ENCODE measurements at places on chromosomes 4 and X.

- DNase-seq, result no peak
Observed at GRCh38 chr4:86482306-86483172, 111.6 kb upstream of the PTPN13 start.

- DNase-seq, result no peak
Observed at GRCh38 chr4:161356351-161356750, 807.4 kb downstream of the FSTL5 start.

DNA sequence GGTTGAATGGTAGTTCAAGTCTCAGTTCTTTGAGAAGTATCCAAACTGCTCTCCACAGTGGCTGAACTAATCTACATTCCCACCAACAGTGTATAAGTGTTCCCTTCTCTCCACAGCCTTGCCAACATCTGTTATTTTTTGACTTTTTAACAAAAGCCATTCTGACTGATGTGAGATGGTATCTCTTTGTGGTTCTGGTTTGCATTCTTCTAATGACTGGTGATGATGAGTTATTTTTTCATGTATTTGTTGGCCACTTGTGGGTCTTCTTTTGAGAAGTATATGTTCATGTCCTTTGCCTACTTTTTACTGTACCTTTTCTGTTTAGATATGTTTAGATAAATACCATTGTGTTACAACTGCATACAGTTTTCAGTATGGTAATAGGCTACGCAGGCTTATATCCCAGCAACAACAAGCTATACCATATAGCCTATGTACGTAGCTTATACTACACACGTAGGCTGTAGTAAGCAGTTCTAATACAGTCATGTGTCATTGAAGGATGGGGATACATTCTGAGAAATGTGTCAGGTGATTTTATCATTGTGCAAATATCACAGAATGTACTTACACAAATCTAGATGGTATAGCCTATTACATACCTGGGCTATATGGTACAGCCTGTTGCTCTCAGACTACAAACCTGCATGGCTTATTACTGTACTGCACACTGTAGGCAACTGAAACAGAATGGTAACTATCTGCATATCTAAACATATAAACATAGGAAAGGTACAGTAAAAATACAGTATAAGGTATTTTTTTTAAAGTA, 28.1 kb downstream of the KLHL8 start:
- DNase-seq, result no peak

- no peak for DNase-seq
Observed at GRCh38 chr4:76905521-76905920, 7.6 kb upstream of the SOWAHB start.

DNA sequence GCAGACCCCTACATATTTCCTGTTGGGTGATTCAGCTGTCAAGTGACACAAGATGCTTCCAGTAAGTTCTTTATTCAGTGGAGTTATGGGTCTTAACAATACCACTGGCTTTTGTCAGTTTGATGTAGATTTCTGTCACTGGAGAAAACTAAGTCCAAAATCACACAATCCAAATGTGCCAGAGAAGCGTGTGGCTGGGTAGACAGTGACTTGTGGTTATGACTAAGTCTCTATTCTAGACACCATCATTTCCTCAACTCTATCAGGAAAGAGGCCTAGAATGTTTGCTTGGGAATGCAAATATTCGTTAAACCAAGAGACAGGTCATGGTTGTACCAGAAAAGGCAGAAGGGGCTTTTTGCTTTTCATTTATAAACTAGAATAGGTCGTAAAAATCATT, 54.4 kb upstream of the HS3ST1 start:
- DNase-seq, result no peak

DNA sequence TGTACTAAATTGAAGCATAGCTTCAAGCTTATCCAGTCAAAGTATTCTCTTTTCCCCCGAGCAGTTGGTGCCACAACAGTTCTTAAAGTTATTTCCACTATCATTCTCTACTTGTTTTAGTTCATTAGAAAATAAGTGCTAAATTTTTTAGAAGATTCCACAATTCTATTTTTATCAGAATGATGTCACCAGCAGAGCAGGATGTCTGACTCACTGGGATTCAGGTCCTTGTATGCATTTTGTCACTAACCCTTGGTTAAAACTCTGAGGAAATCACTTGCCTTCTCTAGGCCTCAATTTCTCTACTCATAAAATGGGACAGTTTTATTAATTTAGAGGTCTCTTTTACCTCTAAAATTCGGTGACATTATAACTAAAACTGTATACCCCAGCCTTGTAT, 3.4 kb downstream of the DDX53 start:
- DNase-seq, result no peak

DNA sequence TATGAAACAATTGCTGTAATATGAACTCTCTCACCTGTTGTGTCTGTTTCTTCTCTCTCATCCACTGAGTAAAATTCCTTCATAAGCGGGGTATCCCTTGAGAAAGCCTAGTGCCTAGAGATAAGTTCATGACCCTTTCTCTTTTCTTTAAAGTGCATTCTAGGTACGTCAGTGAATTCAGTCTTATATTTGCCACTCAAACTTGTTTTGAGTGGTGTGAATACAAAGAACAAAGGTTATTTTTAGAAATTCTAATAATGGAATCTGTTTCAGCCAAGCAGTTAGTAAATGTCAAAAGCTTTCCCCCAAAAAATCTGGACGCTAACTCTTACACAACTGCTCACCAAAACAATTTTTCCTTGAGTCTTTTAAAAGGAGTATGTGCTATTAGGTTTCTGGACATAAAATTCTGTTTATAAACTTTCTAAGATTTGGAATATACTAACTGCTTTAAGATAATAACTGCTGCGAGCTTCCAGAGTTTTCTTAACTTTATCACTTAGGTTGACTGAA, 112.0 kb downstream of the VEGFC start:
- no peak for DNase-seq

- DNase-seq, result no peak
Observed at GRCh38 chr4:140252141-140252741, 98.3 kb upstream of the MAML3 start.

- DNase-seq, result no peak
Observed at GRCh38 chr4:112818594-112818965, 181.6 kb downstream of the LARP7 start.

DNA sequence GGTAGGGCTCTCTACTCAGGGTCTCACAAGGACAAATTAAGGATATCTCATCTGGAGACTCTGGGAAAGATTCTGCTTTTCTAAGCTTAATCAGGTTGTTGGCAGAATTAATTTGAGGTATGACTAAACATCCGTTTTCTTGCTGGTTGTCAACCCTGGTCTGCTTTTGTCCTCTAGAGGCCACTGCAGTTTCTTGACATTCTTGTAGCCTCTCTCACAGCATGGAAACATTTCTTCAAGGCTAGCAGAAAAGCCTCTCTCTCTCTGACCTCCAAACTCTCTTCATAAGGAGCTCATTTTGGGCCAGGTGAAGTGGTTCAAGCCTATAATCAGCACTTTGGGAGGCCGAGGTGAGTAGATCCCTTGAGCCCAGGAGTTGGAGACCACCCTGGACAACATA, 749.5 kb upstream of the PCDH7 start:
- DNase-seq, result no peak

- no peak for DNase-seq
Observed at GRCh38 chr4:168648929-168649328, 152.1 kb downstream of the PALLD start.

GRCh38 chrX:10496345-10496965, 123.9 kb downstream of the MID1 start:
- no peak for DNase-seq

GRCh38 chr4:111630705-111631104, 514.5 kb upstream of the FAM241A start:
- DNase-seq, result no peak

- no peak for DNase-seq
Observed at GRCh38 chr4:8045909-8046308, 106.2 kb upstream of the AFAP1 start.

- DNase-seq, result no peak
Observed at GRCh38 chr4:163748449-163748848, 254.0 kb downstream of the TMA16 start.

- DNase-seq, result no peak
Observed at GRCh38 chr4:174156239-174156826, 127.1 kb downstream of the FBXO8 start.

DNA sequence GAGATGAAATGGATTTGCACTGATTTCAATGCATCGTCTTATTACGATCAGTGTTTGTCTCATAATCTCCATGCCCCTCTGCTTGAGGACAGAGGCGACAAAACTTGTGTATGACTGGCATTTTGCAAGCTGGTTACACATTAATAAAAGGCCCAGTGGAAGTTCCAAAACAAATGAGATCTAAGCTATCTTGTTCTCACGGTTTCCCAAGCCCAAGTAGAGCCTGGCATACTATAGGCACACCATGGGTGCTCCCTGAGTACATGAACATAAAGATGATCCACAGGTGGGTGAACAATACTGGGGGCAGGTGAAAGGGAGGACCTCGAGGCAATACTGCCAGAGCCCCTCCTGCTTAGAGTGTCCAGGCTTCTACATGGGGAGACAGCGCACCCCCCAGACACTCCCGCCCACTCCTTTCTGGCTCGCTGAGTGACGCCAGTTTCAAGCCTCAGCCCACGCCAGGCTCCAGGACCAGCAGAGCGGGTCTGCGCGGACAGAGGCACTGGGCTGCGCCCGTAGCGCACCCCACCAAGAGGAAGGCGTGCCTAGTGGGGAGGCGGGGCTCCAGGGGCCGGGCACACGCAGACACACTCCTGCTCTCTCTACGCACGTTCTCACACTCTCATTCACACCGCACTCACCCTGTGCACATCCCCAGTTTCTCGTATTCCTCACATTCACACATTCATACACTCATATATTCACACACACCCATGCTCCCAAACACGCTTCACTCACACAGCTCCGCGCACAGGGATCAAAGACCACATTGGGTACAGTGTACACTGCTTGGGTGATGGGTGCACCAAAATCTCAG, 8.9 kb upstream of the GSX2 start:
- DNase-seq, result no peak

GRCh38 chr4:184957446-184958115, 60.7 kb upstream of the HELT start:
- DNase-seq, result no peak

- DNase-seq, result no peak
Observed at GRCh38 chr4:77177199-77177598, 20.2 kb downstream of the CCNG2 start.

- no peak for DNase-seq
Observed at GRCh38 chr4:81166458-81167160, 48.4 kb downstream of the PRKG2 start.

- no peak for DNase-seq
Observed at GRCh38 chr4:101678180-101678579, 112.3 kb upstream of the BANK1 start.

DNA sequence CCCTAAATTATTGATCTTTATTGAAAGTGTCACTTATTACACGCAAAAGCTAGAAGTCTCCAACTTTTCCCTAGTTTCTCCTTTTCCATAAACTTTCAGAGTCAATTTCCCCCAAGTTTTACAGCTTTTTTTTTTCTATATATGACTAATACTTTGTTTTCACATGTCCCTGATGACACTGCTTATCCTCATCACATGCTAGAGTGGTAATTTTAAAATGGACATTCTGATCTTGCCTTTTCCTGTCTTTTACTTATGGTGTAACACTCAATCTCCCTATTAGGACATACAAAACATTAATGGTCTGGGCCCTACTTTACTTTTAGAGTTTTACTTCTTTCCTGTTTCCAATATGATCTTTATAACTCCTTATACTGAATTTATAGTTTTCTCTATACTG, 112.6 kb downstream of the ANK2 start:
- DNase-seq, result no peak

GRCh38 chr4:87377816-87378215, 13.2 kb downstream of the HSD17B11 start:
- no peak for DNase-seq

- DNase-seq, result no peak
Observed at GRCh38 chr4:52057196-52057595, 6.1 kb downstream of the SPATA18 start.

DNA sequence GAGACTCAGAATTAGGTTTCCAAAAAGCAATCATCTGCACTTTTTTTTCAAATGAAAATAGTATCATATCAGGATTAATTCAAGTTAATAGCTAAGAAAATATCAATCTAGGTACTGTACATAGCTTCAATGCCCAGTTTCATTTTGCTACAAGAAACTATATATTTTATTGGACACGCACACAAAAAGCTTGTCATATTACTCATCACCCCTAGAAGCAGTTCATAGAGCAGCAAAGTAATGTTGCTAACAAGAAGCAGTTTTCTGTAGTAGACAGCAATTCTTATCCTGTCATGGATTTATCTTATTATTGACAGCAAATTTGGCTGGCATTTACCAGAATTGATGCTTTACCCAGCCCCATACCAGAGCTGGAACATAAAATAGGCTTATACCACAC, 52.3 kb upstream of the LSM6 start:
- no peak for DNase-seq

GRCh38 chr4:175386776-175387507, 425.1 kb downstream of the GPM6A start:
- DNase-seq, result no peak

DNA sequence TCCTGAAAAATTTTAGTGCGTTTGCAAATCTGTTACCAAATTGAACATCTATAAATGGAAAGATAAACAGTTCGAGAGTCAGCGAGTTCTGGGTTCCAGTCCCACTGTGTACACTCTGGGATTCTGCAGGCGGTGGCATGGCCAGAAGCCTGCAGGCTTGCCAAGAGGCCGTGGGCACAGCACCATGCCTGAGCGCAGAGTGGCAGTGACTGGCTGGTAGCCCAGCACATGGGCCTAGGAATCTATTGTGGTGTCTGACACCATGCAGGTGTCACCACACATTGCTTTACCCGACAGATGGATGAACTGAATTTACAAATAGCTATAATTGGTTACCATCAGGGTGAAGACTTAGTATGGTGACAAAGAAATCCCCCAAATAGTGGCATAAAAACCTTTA, 71.7 kb upstream of the TLR3 start:
- no peak for DNase-seq

GRCh38 chr4:26061248-26061986, 147.4 kb downstream of the SMIM20 start:
- DNase-seq, result no peak

DNA sequence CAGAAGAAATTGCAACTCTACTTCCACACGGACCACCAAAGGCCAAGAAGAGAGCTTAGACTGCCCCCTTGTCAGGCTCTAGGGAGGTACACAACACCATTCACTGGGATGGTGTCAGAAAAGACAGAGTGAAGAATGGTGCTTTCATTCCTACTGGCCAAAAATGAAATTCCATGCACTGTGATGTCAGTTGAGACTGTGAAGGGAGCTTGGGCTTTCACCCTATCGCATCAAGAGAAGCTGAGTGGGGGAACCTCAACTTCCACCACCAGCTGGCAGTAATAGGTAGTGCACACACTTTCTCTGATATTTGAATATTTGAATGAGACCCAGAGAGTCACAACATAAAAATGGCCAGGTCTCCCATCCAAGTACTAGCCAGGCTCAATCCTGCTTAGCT, 65.9 kb downstream of the ZNF711 start:
- DNase-seq, result no peak
